Stimulated activated CD8-positive, alpha-beta memory T cell treated with anti-CD3 and anti-CD28 coated beads, Interleukin-15, amount 100 ng/mL, for 24 hours (primary cell): ENCODE measurements at places on chromosomes 2 and 18.

- DNase-seq, result no peak
Measured at GRCh38 chr2:8997631-8998030, 5.9 kb downstream of the MBOAT2 start.

- no peak for DNase-seq
Measured at GRCh38 chr2:15784886-15785801, 155.2 kb upstream of the MYCN start.

DNA sequence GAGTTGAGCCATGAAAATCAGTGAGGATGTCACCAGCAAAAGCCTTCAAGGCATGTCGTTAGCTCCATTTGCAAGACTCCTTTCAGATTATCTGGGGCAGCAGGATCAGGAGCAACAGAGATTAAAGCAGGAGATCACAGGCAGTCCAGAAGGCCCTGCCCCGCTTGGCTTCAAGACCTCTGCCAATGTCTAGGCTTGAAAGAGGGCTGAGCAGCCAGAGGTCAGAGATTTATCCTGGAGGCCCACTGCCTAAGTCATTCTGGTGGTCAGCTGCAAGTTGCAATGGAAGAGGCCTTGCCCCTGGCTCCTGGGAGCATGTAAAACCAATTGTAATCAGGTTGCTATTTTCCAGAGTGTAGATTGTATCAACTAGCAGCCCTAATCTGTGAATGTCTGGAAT is 416.5 kb downstream of the BCL11A start:
- DNase-seq, result no peak

- DNase-seq, result no peak
Measured at GRCh38 chr2:187302116-187302515, 145.9 kb downstream of the CALCRL start.

- DNase-seq, result no peak
Measured at GRCh38 chr18:74791501-74792194, 194.0 kb downstream of the ZNF407 start.

- no peak for DNase-seq
Measured at GRCh38 chr2:214649440-214650205, 159.9 kb downstream of the BARD1 start.

- no peak for DNase-seq
Measured at GRCh38 chr2:86189782-86190416, 5.4 kb downstream of the IMMT start.

DNA sequence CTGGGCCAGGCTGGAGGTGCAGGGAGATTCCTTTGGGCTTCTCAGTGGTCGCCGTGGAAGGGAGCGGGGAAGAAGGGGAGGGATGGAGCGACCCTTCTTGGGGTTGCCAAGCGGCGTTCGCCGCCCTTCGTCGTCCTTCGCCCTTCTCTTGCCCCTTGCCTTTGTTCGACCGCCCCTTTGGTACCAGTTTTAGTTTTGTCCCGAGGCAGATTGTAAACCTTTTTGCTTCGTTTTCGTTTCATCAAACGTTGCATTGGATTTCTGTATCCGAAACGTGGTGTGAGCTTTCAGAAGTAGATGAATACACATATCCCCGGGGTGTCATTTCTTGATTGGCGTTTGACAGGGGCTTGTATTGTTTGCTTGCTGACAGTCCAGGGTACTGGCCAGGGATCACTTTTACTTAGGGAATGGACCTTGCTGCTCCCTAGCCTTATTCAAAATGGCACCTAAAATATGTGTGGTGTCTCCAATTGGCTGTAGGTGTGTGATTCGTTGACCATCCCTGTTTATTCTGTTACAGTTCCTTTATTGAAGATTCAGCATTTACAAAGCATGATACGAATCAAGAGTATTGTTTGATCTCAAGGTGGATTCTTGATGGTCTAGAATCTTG is 788 bp downstream of the USP14 start:
- no peak for DNase-seq

DNA sequence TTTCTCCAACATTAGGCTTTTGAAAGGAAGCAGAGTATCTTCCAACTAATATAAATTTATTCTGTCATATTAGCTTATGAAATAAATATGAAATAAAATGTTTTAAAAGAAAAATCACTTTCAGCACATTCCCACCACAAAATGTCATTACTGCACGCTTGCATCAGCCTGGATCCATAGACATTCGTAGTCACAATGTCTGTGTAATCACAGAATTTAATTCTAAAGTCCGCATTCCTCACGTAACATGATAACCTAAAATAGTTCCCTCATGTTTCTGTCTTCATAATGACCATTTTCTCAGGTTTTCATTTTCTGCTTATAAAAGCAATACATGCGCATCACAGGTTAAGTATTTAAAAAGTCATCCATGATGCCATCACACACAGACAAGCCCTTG is 47.1 kb downstream of the HDAC4 start:
- no peak for DNase-seq

GRCh38 chr2:45248214-45248613 is 239.0 kb upstream of the SIX2 start:
- DNase-seq, result no peak

DNA sequence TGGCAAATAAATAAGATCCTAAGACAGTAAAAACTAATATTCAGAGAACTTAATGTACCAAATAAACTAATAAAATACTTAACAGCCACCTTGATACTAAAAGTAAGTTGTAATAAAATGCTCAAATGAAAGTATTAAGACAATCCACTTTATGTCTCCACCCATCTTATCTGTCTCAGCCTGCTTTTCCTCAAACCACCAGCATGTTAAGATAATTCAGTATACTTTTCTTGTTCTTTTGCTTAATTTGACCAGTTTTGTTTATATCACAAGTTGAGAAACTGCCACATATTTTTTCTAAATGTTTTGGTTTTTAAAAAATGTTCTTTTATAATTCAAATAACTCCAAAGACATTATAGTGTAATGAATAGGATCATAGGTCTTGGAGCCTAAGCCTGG is 142.0 kb downstream of the MBD5 start:
- no peak for DNase-seq
